ENCODE measurements at places on chromosomes 6 and 20.

DNA sequence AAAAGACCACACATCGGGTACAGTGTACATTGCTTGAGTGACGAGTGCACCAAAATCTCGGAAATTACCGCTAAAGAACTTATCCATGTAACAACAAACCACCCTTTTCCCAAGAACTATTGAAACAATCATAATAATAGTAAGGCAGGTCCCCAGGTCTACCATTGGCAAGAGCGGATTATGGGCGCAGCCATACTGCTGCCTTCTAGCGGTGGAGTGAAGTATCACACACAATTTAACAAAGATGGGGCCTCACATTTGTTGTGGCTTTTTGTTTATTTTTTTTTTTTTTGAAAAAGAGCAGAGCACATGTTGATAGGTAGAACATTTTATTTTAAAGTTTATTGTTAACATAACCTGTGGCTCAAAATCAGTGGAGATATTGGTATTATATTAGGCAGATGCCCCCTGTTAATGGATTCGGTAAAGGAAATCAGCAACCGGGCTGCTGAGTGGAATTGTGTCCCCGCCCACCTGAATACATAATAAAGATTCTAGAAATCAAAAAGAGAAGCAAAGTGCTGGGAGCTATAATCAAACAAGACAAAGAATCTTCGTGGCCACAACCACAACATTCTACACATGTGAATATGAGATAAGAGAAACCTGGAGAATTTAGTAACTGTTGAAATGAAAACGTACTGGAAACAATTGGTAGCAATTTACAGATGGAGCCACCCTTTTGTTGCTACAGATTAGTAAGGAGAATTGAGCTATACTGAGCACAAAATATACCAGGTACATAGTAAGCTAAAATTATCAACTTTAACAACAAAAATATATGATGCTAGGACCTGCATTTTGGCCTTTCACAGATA is 94.2 kb upstream of the EXOC2 start:
- DNase-seq = peak; percentile 20

GRCh38 chr20:3728876-3729275 is 3.6 kb upstream of the HSPA12B start:
- no peak for DNase-seq

DNA sequence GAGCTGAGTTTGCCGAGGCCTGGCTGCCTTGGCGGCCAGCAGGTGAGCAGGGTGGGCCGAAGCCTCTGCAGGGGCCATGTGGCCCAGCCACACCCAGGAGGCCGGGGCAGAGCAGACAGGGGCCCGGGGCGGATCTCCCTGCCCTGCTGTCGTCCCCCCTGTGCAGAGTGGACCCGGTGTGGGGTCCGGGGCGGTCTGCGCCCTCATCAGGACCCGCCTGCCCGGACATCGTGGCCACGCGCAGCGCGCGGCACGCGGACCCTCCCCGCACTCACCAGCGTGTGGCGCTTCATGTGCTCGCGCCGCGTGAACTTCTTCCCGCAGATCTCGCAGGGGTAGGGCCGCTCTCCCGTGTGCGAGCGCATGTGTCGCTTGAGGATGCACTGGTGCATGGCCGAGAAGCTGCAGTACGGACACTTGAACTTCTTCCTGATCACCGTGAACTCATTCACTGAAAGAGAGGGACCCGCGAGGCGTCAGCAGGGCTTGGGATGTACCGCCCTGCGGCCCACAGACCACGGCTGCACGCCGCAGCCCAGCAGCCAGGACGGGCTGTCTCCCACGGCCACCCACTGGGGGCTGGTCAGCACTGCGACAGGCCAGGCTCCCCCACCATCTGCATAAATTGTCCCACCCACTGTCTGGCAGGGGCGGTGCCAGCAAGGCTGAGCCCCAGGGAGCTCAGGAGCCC is 13.0 kb downstream of the SLC2A4RG start:
- DNase-seq = no peak

DNA sequence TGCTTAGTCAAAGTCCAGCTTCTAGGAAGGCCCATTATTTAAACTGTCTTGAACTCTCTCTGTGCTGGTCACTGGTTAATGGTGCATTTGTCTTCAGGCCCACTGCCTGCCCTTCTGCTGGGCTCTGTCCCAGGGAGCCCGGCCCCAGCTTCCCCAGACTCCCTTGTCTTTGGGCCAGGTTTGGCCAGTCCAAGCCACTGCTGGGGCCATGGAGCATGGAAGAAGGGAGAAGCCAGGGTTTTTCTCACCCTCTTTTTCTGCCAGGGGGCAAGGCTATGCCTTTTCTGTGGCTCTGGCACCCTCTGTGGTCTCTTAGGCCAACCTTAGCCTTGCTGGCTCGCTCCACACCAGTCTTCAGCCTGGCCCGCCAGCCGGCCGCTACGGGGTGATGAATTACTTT is 390.0 kb upstream of the SULF2 start:
- DNase-seq = no peak

GRCh38 chr6:114267897-114268296 is 74.9 kb downstream of the HS3ST5 start:
- no peak for DNase-seq

- DNase-seq = no peak
These were observed 74.0 kb upstream of the MYL9 start for GRCh38 chr20:36467076-36467999.

- no peak for DNase-seq
These were observed 14.4 kb downstream of the NT5E start for GRCh38 chr6:85464260-85464644.

- DNase-seq = no peak
These were observed 53.8 kb downstream of the NCOA6 start for GRCh38 chr20:34771680-34772081.

DNA sequence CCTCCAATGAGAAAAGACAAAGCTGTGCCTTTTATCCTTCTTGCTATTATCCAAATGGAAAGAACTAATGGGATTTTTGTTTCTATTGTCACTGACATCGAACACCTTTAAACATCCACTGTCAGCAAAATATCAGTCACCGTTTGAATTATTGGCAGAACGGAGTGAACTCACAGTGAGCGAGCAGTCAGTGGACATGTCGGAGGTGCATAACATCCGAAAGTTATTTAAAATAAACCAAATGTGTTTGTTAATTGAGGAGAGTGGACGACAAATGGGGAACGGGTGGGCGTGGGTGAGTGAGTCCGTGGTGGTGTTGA is 38.8 kb downstream of the PMEPA1 start:
- DNase-seq = no peak

DNA sequence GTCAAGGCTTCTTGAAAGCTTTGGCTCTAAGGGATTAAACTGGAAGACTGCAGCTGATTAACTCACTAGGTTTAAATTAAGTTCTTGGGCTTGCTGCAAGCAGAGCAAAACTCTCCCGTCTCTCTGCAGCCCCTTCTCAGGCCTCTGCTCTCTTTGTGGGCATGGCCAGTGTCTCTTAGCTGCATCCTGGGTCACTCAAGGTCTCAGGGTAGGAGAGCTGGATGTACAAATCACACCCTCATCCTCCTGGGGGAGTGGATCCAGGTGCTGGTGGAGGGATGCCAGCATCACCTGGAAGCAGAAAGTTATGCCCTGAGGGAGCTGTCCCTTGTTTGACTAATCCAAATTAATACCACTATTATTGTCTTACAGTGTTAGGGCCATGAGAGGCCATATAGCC is 35.8 kb downstream of the GCM1 start:
- no peak for DNase-seq

DNA sequence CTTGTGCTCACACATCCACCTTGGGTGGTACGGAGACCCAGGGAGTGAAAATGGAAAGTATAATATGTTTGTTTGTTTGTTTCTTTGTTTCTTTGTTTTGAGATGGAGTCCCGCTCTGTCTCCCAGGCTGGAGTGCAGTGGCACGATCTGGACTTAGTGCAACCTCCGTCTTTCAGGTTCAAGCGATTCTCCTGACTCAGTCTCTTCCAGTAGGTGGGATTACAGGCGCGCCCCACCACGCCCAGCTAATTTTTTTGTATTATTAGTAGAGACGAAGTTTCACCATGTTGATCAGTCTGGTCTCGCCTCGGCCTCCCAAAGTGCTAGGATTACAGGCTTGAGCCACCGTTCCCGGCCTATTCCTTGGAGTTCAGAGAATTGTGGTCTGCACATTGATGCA is 115.4 kb downstream of the TRIM27 start:
- no peak for DNase-seq

DNA sequence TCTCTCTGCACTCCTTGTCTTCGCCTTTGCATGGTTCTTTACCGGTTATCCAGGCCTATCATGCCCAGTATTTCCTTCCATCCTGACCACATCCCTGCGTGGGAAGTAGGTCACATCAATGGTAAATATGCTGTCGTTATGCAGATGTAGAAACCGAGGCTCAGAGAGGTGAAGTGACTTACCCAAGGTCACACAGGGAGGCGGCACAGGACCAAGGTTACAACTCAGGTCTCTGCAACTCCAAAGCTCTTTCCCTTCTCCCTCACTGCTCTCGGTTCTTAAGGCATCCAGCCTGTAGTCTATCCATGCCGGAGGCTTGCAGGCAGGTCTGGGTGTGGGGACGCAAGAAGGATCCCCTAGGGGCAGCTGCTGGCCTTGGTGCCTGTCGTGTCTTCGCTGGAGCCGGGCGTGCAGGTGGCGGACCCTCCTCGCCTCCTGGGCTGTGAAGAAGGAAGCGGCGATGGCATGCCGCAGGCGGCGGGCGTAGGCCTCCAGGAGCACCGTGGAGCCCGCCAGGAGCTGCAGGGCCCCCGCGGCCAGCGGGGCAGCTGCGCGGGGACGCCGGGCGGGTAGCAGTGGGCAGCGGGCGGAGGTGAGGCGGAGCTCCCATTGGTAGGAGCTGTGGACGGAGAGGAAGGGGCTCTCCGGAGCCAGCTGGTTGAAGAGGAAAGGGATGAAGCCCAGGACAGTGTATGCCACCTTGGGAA is 9.1 kb downstream of the OCSTAMP start:
- no peak for DNase-seq

- no peak for DNase-seq
These were observed 41.3 kb upstream of the BTN3A2 start for GRCh38 chr6:26323525-26324294.

DNA sequence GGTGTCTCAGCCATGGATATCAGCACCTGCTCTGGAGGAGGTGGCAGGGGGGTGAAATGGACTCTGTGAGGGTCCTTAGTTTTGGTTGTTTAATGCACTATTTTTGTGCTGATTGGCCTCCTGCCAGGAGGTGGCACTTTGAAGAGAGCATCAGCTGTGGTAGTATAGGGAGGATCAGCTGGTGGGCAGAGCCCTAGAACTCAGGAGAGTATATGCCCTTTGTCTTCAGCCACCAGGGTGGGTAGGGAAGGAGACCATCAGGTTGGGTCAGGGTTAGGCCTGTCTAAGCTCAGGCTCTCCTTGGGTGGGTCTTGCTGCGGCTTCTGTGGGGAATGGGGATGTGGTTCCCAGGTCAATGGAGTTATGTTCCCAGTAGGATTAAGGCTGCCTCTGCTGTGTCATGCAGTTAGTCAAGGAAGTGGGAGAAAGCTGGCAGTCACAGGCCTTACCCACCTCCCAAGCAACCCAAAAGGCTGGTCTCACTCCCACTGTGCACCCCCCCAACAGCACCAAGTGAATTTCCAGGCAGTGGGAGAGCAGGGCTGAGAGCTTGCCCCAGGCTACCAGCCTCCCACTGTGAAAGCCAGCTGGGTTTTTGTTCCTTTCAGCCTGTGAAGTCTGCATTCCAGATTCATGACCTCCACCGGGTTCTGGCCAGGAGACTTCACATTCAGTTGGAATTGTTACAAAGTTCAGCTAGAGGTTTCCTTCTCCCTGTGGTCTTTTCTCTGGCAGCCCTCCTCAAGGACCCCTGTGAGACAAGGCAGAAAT is 5.7 kb upstream of the OSTM1 start:
- no peak for DNase-seq

DNA sequence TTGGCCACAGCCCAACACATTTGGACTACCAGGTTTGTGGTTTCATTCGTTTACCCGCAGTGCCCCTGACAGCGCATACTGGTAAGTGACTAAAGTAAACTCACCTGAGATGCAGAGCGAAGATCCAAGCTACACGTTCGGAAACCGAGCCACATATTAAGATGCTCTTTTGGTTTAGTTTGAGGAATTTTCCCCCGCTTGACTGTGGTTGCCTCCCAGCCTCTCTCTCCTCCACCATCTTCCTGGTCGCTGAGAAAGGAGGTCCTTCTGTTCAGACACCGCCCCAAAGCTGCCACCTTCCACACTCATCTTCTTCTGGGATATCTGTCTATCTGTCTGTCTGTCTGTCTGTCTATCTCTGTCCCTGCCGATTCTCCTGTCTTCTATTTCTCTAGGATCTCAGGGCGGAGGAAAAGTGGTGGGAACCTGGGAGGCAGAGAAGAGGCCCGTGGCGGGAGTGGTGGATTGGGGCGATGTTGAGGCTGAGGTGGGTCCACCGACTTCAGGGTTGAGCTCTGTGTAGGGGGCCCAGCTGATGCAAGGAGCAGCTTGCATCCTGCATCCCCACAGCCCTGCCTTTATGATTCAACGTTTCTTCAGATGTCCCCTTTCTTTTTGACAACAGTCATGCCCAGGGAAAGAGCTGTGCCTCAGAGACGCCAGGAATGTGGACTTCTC is 196.9 kb upstream of the ZNF184 start:
- peak; percentile 50 for DNase-seq

- DNase-seq = peak; percentile 88
These were observed 29.2 kb upstream of the EXOC2 start for GRCh38 chr6:722077-722524.

DNA sequence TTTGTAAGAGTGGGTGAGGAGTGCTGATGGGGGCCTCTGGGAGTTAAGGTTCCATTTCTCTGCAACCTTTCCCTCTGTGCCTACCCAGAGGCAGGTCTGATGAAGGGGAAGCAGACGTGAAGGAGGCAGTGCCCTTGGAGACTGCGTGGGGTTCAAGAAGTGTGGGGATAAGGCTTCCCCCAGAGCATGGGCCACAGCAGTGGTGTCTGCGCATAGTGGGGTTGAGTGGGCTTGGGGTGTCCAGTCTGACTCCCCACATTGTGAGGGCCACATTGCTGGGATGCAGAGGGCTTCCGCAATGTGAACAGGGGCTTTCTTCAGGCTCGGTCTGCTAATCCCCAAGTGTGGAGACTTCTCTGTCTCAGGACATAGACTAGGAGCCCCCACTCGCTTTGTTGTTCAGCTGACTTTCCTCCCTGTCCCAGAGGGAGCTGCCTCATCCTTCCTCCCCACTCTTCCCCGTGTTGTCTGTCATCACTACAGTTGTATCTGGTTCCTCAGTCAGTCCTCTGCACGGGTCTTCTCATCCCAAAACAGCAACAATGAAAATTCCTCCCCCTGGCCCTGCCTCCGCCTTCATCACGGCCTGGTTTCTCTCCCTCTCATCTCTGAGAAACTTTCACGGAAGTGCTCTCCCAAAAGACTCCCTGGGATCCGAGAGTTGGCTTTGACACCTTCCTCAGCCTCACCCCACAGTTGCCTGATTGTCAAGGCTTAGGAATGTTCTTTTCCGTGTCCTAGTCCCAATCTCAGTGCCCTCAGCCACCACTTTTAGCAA is 2.8 kb downstream of the EBF4 start:
- DNase-seq = no peak

DNA sequence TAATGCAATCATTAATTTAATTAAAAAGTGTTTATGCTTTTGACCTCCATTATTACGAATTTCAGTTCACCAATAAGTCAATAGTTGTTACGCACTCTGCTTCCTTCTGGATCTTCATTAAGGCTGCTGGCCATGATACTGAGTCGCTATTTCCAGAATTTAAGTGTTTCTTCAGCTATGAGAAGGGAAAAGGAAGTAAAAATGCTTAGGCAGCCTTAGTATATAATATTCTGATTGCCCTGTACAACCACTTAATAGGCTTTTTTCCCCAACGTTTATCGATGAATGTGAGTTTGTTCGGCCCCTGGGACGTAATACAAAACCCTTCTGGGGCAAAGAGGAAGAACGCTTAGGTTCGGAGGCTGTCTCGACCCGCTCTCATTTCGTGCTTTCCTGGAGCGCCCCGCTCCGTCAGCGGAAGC is 644 bp downstream of the OARD1 start:
- DNase-seq = no peak

GRCh38 chr6:13883966-13884365 is 40.8 kb upstream of the RNF182 start:
- no peak for DNase-seq

Data from neural progenitor cell (in vitro differentiated cells).